CD8-positive, alpha-beta T cell (primary cell): ENCODE measurements at places on chromosomes 2 and 18.

DNA sequence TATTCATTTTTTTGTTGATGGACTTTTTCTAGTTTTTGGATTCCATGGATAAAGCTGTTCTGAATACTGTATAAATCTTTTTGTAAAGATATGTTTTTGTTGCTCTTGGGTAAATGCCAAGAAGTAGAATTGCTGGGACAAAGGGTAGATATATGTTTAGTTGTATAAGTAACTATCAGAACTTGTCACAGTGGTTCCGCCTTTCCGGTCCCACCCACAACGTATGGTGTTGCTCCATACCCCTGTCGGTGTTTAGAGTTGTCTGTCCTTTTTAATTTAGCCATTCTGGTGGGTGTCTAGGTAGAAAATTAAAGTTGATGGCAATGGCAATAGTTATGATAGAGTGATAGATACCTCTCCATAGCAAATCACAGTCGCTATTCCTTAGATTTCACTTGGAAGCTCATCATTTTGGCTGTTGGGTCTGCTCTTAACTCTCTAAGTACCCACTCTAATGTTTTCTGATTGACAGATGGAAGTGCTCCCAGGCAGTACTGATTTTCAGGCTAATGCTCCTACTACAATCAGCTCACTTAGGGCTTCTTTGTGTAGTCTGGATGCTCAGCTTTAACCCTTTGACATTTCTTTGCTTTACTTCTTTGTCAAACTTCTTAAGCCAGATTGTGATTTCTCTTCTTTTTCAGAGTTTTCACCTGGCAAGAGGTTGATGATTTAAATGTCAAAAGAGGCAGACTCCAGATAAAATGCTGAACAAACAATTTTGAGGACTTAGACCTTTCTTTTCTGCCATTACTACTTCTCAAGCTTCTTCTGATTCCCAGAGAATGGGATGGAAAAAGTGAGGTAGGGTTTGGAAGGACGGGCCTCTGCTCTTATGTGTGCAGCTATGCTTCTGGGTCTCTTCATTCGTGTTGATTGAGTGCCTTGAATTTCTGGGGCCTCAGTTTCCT, 156.4 kb downstream of the AQP4 start:
- DNase-seq = no peak

- DNase-seq = no peak
These were observed 335.0 kb upstream of the NT5C1B start for GRCh38 chr2:18924386-18924785.

GRCh38 chr2:46796843-46797625, 118.6 kb downstream of the MCFD2 start:
- no peak for DNase-seq

DNA sequence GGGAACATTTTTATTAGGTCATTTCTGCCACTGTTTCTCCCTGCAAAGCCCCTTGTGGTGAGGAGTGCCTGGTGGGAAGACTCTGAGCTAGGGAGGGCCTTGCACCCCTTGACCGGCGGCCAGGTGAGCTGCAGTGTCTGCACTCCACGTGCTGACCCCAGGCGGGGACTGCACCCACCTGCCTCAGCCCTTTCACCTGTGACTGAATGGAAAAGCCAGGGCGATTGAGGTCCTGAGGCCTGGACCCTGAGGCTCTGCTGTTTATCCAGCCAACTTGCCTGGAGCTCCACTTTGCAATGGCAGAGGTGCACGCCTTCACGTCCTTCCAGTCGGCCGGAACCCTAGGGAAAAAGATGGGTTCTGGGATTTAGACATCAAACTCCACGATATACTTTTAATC, 53.1 kb downstream of the TMEM18 start:
- no peak for DNase-seq

DNA sequence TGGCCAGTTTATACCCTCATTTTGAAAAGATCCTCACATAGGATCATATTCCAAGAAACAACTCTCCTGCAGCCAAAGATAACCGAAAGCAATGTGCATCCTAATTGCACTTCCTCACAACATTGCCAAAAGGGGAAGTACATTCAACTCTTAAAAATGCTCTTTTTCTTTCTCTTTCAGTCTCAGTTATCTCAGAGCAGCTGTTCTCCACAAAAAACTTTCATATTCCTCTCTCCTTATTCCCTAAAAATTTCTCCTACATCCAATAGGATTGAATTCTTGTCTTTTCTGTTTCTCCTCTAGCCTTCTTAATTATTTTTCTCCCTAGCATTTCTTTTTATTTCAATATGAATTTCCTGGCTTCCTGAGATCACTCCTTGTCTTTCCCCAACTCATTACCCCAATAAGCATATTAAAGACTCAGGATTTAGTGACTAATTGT, 7.4 kb upstream of the VRK2 start:
- DNase-seq = no peak

DNA sequence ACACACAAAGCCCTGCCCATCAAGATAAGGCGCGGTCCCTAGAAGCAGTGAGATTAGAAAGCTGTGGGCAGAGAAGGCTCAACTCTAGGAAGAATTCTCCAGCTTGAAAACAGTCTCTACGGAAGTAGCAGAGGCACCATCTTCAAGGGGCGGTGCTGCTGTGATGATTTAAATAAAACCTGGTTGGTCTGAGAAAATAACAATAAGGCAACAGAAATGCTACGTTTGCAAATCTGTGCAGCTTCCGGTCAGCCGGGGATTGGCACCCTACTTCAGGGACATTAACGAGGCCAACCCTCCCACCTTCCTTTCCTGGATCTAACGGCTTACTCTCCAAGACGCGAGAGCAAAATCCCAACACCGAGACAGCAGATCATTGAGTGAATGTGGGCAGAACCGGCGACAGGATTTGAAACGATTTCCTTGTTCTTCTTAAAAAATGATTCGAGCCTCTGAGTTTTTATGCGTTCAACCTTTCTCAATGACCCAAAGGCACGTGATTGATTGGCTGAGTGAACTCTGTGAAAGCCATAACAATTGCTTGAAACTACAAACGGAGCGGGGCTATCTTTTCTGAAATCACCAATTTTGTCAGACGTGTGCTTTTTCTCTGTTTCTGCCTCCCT, 93.7 kb upstream of the ZNF516 start:
- DNase-seq = no peak
